Urinary bladder (tissue), 4 donors: ENCODE measurements at places on chromosomes 13 and 19.
A peak's percentile ranks its signal among the peaks of the same experiment; 100 is the strongest.

- no peak for DNase-seq
Observed at GRCh38 chr13:58207501-58207900, 576.0 kb downstream of the PCDH17 start.

DNA sequence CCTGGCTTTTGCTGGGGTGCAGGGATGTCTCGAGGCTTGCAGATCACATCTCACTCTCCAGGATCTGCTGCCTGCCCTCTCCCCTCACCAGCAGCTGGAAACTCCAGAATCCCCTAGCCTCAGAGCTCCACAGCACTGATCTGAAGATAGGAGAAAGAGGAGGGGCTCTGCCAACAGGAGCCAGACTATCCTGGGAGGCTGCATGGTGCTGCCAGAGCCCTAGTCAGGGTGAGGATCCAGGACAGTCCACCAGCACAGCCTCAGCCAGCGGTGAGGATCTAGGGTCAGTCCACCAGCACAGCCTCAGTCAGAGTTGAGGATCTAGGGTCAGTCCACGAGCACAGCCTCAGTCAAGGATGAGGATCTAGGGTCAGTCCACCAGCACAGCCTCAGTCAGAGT lies 65.2 kb downstream of the RAB20 start:
- DNase-seq = no peak

- DNase-seq = no peak
Observed at GRCh38 chr19:49677231-49677900, at the start of gene PRMT1. TSS of gene PRMT1 (plus strand) at chr19:49677271. CDS start at chr19:49677281, 10 bp downstream.

GRCh38 chr13:19586904-19587634 lies 25.7 kb upstream of the TPTE2 start:
- DNase-seq = no peak

DNA sequence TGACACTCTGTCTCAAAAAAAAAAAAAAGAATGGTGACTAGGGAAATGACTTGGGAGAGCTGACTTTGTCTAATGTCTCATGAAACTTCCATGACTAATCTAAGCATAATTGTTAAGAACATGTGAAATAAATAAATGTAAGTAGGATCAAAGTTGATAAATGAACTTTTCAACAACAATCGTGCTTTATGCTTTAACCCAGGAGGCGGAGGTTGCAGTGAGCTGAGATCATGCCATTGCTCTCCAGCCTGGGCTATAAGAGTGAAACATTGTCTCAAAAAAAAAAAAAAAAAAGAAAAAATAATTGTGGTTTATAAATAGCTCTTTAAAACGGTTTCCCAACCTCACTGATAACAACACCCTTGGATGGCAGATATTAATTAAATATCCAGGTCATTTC lies 12.9 kb upstream of the AKT2 start:
- no peak for DNase-seq

GRCh38 chr19:55189403-55189835 lies 9.3 kb upstream of the SYT5 start:
- no peak for DNase-seq

- no peak for DNase-seq
Observed at GRCh38 chr13:80486402-80486801, 145.5 kb upstream of the SPRY2 start.

- no peak for DNase-seq
Observed at GRCh38 chr13:91247768-91248167, 99.7 kb upstream of the MIR17HG start.

- DNase-seq = no peak
Observed at GRCh38 chr19:10642473-10643171, 11.5 kb upstream of the ILF3 start.

GRCh38 chr19:45467456-45468158 lies at the start of gene FOSB:
TSS of gene FOSB (plus strand) at chr19:45467996. CDS start at chr19:45468587, 591 bp downstream.
- peak; percentile 91 for DNase-seq

DNA sequence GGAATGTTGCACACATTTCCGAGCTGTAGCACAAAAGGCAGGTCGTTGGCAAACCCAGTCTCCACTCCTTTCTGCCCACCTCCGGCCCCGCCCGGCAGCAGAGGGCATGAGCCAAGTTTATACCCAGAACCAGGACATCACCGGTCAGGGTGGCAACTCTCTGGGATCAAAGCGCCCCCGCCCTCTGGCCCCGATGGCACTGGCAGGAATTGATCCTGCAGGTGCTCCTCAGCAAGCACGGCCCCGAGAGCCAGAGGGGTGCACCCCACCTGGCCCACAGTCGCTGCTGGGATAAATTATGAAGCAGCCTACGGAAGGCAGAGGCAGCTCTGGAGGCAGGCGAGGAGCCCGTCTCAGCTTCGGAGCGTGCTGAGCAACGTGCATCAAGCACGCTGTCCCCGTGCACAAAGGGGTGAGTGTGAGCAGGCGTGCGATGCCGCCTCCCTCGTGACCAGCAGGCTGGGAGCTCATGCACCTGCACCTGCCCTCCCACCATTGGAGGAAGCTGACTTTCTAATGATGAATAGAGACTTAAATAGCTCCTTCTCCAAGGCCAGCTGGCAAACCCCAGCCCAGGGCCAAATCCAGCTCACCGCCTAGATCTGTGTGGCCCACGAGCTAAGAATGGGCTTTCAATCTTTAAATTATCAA lies 25.7 kb downstream of the SHC2 start:
- no peak for DNase-seq

DNA sequence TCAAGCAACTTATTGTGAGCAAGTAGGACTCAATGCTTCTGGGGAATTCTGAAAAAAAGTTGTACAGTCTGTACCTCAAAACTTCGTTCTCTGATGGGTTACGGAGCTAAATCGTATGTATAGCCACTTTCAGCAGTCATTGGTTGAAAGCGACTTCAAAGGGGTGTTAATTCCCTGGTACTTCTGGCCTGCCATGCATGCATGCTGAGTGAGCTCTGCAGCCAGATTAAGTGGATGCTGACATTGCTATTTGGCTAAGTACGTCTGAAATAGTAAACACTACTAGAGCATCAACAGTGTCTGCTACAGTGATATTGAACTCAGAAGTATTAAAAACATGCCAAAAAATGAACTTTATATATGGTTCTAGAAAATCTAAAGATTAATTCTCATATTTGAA lies 1183.1 kb upstream of the PCDH20 start:
- no peak for DNase-seq

DNA sequence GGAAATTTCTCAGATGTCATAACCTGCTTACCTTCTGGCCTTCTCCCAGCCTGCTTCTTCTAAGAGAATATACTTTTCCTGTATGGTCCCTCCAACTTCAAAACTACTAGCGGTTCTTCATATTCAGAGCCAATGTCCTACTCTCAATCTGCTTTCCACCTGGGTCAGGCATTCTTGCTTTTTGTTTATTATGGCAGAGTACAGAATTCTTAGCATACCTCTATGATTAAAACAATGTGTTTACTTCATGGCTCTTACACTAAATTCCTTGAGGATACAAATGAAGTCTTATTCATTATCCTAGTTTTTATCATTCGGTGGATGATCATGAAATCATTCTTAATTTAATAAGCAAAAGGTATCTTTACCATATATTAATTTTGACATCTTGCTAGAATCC lies 484.2 kb upstream of the SLITRK1 start:
- DNase-seq = no peak

DNA sequence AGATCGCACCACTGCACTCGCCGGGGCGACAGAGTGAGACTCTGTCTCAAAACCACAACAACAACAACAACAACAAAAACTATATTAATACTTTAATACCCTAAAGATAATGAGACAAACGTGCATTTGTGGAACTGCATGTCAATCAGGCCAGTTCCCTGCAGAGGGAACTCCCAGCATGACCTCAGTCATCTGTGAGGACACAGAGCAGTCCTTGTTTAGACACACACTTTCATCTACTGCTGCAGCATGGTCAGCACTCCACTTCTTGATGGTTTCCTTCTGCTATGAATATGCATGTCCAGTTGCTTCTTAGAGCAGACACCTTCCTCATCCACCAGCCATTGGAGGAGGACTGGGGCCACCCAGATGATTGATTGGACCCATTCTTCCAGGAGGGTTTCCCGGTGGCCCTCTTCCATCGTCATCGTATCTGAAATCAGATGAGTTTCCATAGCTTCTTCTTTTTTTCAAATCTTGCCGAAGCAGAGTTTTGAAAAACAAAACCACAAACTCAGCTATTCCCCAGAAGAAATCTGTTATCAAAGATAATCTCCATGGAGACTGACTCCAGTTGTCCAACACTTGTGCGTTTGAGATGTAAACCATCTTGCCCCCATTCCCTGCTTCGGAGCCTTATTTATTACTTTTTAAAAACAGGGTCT lies 26.5 kb downstream of the ZNF607 start:
- no peak for DNase-seq

GRCh38 chr19:2867025-2867991 lies at the start of gene ZNF556:
TSS of gene ZNF556 (plus strand) at chr19:2867335. CDS start at chr19:2867422, 87 bp downstream.
- DNase-seq = no peak

DNA sequence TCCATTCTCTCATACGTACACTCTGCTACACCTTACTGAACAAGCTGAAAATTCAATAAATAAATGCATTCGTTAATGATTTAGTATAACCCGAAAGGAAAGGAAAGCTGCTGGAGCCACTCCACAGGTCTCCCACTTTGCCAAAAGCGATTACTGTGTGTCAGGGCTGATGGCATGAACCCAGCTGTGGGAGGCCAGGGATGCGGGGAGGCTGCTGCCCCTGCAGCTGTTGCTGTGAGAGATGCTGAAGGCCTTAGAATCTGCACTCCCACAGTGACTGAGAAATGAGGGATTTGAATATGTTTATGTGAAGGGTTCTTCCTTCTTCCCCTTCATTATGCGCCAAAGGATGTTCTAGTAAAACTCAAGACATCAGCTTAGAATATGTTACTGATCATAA lies 58.7 kb upstream of the NBEA start:
- DNase-seq = no peak

DNA sequence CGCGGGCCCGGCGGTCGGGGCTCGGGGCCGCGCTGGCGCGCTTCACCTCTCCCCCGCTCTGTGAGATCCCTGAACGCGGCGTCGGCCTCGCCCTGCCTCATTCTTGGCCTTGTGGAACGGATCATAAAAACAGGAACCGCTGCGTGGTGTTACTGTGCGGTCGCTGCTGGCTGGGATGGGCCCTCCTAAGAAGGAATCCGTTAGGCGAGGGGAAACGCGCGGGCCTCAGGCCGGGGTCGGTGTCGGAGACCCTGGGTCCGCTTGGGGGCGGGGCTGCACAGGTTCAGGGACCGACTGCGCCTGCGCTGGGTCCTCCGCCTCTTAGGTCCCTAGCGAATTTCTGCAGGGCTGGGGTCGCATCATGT lies 381 bp downstream of the CKAP2 start:
- no peak for DNase-seq

GRCh38 chr13:64234255-64234654 lies 2818.6 kb upstream of the PCDH20 start:
- DNase-seq = no peak

DNA sequence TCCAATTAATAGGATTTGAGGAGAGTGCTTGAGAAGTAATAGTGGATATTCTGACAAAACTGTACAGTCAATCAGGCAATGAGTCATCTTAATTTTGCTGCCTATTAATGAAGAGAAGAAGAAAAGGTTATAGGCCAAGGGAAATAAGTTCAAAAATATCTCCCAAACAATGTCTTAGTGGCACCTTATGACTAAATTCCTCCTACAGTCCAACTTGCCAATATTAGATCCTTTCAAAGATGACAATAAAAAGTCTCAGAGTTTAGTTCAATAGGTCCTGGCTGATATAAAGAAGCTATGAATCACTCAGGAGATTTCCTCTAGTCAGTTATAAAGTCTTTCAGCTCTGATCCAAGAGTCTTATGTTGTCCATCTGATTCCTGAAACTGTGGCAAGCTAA lies 27.9 kb downstream of the UGGT2 start:
- no peak for DNase-seq

GRCh38 chr19:23554548-23554947 lies 132.5 kb downstream of the ZNF675 start:
- DNase-seq = no peak

GRCh38 chr13:109939180-109939579 lies 152.8 kb upstream of the IRS2 start:
- no peak for DNase-seq

GRCh38 chr13:21053231-21053630 lies 8.2 kb downstream of the LATS2 start:
- DNase-seq = no peak
